T-cell (primary cell): ENCODE measurements at places on chromosomes 16 and 17.
A peak's percentile ranks its signal among the peaks of the same experiment; 100 is the strongest.

DNA sequence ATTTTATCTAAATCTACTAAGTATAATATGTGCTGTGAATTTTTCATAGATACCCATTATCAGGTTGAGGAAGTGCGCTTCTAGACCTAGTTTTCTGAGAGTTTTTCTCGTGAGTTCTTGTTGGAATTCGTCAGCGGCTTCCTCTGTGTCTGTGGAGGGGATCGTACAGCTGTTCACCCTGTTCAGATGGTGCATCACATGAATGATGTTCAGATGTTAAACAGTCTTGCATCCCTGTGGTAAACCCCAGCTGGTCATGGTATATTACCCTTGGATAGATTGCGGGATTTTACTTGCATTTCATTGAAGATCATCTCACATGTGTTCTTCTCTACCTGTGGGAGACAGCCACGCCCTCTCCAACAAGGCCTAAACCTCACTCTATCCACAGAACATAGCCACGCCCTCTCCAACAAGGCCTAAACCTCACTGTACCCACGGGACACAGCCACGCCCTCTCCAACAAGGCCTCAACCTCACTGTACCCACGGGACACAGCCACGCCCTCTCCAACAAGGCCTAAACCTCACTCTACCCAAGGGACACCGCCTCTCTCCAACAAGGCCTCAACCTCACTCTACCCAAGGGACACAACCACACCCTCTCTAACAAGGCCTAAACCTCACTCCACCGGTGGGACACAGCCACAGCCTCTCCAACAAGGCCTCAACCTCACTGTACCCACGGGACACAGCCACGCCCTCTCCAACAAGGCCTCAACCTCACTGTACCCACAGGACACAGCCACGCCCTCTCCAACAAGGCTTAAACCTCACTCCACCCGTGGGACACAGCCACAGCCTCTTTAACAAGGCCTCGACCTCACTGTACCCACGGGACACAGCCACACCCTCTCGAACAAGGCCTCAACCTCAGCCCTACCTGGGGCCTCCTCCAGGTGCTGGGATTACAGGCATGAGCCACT is 180.2 kb upstream of the CHMP6 start:
- peaks cover 3% of the 10 kb centered on the region for H3K36me3 ChIP-seq
- H3K27ac ChIP-seq: peak overlapping the region; percentile 69
- no peak for DNase-seq

DNA sequence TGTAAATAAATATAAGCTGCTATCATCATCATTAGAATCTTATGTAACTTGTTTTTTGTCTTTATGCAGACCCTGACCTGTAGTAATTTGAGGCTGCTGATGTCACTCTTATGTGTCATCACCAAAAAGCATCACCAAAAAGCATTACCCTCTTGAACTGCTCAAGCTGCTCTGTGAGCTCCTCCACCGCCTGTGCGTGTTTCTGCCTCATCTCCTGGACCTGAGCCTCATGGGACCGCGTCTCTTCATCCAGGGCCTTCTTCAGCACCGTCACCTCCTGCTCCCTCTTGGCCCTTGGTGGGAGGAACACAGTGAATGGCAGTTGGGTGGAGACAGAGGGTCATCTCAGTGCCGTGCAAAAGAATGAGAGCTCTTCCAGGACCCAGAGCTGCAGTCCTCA is 82.4 kb downstream of the NDE1 start:
- no peaks in the 10 kb centered on the region for H3K36me3 ChIP-seq
- no peak for DNase-seq
- no peaks in the 10 kb centered on the region for H3K4me1 ChIP-seq
- H3K27ac ChIP-seq: no peak overlapping the region

GRCh38 chr17:43324205-43324893 is 74.4 kb upstream of the ARL4D start:
- H3K27ac ChIP-seq: no peak overlapping the region
- DNase-seq: no peak
- no peaks in the 10 kb centered on the region for H3K36me3 ChIP-seq
- peaks cover 2% of the 10 kb centered on the region for H3K4me1 ChIP-seq
- no peaks in the 10 kb centered on the region for H3K27me3 ChIP-seq
- H3K4me3 ChIP-seq: no peak overlapping the region

DNA sequence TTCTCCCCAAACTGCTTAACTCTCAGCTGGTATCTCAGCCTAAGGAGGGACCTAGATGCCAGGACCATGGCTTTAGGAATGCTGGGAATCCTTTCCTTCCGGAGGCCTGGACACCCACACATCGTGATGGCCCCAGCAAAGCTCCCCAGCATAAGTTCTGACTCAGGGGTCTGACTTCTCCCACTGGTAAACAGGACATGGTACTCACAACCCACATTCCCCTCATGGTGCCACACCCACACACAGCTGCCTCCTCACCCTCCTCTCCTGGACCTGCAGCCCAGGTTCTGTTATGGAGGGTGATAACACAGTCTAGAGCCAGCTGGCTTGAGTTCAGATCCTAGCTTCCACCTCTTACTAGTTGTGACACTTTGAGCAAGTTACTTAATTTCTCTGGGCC is 719 bp upstream of the RNF227 start:
- peak overlapping the region; percentile 17 for H3K4me3 ChIP-seq
- H3K27me3 ChIP-seq: no peaks in the 10 kb centered on the region
- peak overlapping the region; percentile 85 for H3K27ac ChIP-seq
- no peak for DNase-seq
- H3K4me1 ChIP-seq: peaks cover 21% of the 10 kb centered on the region

- H3K4me3 ChIP-seq: no peak overlapping the region
- no peak for DNase-seq
- H3K36me3 ChIP-seq: no peaks in the 10 kb centered on the region
- no peaks in the 10 kb centered on the region for H3K4me1 ChIP-seq
- H3K27ac ChIP-seq: no peak overlapping the region
Observed at GRCh38 chr17:55432358-55433028, 10.9 kb upstream of the MMD start.

- no peaks in the 10 kb centered on the region for H3K36me3 ChIP-seq
- no peaks in the 10 kb centered on the region for H3K27me3 ChIP-seq
- H3K4me1 ChIP-seq: no peaks in the 10 kb centered on the region
- H3K4me3 ChIP-seq: no peak overlapping the region
Observed at GRCh38 chr17:13996276-13996675, 73.0 kb upstream of the COX10 start.

GRCh38 chr17:71970312-71970711 is 150.5 kb upstream of the SOX9 start:
- H3K27ac ChIP-seq: no peak overlapping the region
- no peaks in the 10 kb centered on the region for H3K36me3 ChIP-seq
- no peak overlapping the region for H3K4me3 ChIP-seq
- no peaks in the 10 kb centered on the region for H3K27me3 ChIP-seq
- no peak for DNase-seq

DNA sequence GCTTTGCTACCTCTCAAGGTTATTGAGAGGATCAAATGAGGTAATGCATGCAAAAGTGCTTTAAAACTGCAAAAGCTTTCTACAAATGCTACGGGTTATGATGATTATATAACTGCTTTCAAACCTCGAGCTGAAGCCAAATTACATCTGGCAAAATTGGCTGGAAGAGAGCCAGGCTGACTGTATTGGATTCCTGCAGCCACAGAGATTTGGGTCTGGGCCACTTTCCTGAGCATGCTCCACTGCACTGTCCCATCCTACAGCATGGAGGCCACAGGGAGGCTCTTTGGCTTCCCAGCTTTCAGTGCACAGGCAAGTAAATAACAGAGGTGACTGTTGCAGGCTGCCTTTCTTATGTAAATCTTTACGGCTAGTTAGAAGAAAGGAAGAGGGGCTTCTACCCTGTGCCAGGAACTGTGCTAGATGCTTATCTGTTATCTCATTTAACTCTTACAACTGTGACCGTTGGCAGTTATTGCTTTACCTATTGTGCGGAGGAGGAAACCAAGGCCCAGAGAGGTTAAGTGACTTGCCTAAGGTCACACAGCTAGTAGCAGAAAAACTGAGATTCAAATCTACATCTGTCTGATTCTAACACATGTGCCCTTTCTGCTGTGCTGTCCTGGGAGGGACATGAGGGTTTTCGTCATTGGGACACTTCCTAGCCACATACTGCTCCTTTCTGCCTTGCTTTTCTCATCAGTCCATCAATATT is 121.8 kb downstream of the SPACA3 start:
- no peak overlapping the region for H3K4me3 ChIP-seq
- DNase-seq: no peak
- H3K4me1 ChIP-seq: no peaks in the 10 kb centered on the region

GRCh38 chr17:73770115-73770848 is 126.0 kb upstream of the SDK2 start:
- H3K4me3 ChIP-seq: no peak overlapping the region
- no peaks in the 10 kb centered on the region for H3K36me3 ChIP-seq
- no peak for DNase-seq

GRCh38 chr16:38941-39892 is 14.2 kb downstream of the POLR3K start:
- H3K36me3 ChIP-seq: peaks cover 17% of the 10 kb centered on the region
- H3K27ac ChIP-seq: peak overlapping the region; percentile 63
- no peak for DNase-seq

DNA sequence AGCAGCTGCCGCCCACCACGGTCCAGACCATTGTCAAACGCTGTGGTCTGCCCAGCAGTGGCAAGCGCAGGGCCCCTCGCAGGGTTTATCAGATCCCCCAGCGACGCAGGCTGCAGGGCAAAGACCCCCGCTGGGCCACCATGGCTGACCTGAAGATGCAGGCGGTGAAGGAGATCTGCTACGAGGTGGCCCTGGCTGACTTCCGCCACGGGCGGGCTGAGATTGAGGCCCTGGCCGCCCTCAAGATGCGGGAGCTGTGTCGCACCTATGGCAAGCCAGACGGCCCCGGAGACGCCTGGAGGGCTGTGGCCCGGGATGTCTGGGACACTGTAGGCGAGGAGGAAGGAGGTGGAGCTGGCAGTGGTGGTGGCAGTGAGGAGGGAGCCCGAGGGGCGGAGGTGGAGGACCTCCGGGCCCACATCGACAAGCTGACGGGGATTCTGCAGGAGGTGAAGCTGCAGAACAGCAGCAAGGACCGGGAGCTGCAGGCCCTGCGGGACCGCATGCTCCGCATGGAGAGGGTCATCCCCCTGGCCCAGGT is 13.0 kb downstream of the SLC52A1 start:
- no peaks in the 10 kb centered on the region for H3K27me3 ChIP-seq
- no peaks in the 10 kb centered on the region for H3K4me1 ChIP-seq
- DNase-seq: no peak
- H3K27ac ChIP-seq: no peak overlapping the region
- no peak overlapping the region for H3K4me3 ChIP-seq

DNA sequence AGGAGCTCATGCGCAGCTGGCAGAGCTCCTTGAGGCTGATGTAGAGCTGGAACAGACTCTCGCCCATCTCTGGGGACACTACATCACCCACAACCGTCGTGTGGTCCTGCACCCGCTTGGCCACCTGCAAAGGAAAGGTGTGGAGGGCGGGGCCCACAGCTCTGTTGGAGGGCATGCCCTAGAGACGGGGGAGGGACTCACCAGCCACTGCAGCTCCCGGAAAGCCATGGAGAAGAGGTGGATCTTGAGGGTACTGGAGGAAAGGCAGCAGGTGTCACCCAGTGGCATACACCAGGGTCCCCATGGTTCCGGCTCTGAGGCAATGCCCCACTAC is 8.6 kb downstream of the UNC13D start:
- H3K36me3 ChIP-seq: peaks cover 69% of the 10 kb centered on the region
- no peak for DNase-seq
- H3K27ac ChIP-seq: no peak overlapping the region
- no peak overlapping the region for H3K4me3 ChIP-seq
- H3K27me3 ChIP-seq: no peaks in the 10 kb centered on the region

- H3K4me3 ChIP-seq: no peak overlapping the region
- no peak overlapping the region for H3K27ac ChIP-seq
- no peaks in the 10 kb centered on the region for H3K36me3 ChIP-seq
- DNase-seq: no peak
- H3K4me1 ChIP-seq: peaks cover 2% of the 10 kb centered on the region
Observed at GRCh38 chr16:48434653-48435317, 49.6 kb upstream of the SIAH1 start.

DNA sequence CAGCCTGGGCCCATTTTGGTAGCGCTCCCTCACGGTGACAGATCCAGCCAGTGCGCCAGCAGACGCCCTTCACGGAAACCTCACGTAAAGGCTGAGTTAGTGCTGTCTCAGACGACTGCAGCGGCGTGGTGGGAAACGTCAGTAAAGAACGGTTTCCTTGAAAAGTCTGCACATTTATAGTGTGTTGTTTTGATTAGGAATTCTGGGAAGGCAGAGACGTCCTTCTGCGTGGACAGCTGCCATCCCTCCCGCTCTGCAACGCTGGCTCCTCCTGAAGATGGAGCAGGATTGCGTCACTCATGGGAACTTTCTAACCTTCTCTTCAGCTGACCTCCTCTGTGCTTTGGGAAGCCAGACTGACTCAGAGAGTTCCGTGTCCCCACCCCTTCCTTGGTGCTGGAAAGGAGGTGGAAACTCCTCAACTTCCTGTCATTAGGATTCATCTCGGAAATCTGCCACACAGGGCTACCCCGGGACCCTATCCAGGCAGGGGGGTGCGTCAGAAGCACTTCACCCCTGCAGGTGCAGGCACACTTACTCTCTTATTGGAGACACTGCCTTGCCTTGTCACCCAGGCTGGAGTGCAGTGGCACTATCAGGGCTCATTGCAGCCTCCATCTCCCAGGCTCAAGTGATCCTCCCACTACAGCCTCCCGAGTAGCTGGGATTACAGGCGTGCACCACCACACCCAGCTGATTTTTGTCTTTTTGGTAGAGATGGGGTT is 24.3 kb upstream of the CRISPLD2 start:
- H3K36me3 ChIP-seq: no peaks in the 10 kb centered on the region
- H3K4me3 ChIP-seq: no peak overlapping the region
- no peaks in the 10 kb centered on the region for H3K4me1 ChIP-seq
- DNase-seq: no peak
- no peak overlapping the region for H3K27ac ChIP-seq

DNA sequence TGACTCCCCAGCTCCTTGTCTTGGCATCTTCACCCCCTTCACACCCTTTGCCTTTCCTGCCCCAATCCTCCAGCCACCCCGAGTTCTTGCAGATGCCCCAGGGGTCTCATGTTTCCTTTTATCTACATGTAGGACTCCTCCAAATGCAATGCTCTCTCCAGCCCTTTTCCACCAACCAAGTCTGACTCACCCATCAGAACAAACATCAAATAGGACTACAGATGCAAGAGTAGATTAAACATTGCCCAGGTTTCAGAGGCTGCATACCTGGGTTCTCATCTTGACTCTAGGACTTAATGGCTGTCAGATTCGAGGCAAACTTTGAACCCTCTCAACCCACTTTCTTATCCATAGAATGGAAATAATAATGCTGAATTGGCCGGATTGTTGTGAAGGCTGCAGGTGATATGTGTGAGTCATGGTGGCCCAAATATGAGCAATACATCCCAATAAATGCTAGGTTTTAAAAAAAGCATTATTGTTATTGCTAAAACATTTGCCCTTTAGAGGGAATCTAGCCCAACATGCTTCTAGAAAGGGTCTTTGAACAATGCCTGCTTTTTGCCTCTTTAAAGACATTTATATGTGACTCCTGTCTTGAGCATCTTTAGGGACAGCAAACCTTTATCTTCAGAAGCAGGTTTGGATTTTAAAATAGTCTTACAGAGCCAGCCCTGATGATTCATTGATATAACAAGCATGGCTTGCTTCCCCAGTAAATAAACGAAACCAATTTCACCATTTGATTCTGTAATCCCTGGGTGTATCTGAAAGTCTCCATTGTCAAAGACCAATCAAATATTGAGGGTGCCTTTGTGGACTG is 310.1 kb downstream of the FOXL1 start:
- H3K4me1 ChIP-seq: no peaks in the 10 kb centered on the region
- peaks cover 19% of the 10 kb centered on the region for H3K27me3 ChIP-seq
- no peak overlapping the region for H3K4me3 ChIP-seq
- no peak overlapping the region for H3K27ac ChIP-seq
